Ascending aorta (tissue), 2 donors: ENCODE measurements at places on chromosomes 6 and 20.

- no peak for DNase-seq
Measured at GRCh38 chr6:80010288-80010687, 5.8 kb downstream of the TTK start.

DNA sequence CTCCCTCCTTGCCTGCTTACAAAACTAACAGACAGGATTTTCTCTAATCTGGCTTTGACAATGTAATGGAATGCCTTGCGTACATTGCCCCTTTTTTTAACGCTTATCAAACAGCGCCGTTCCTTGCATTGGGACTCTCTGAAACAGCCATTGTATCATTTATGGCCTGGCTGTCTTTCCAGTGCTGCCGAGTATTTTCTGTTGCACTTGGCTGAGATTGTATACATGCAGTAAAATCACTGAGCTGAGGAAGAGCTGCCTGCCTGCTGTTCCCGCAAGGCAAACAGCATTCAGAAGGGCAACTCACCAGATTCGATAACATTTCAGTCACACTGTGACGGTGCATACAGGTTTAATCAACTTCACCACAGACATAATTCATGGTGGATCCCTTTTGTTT is 106.0 kb downstream of the SH3BGRL2 start:
- no peak for DNase-seq

DNA sequence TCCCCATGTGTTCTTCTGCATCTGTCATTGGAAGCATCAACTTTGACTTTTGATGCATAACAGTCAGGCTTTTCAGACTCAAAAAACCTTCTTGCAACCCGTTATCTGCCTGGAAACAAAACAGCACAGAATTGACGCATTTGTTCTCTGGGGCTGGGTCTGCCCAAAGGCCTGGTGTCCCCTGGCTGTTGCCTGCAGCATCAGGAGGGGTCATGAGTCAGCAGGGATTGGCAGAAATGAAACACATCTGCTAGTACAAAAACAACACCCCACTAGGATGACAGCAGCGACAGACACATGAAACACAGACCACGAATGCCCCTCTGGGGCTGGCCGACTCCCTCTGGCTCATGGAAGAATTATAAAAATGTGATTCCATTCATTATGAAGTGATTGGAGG is 157.6 kb upstream of the INSM1 start:
- no peak for DNase-seq

- no peak for DNase-seq
Measured at GRCh38 chr6:78487401-78487800, 379.9 kb upstream of the IRAK1BP1 start.

GRCh38 chr6:159043251-159043650 is 1.5 kb downstream of the TAGAP start:
- no peak for DNase-seq

- DNase-seq: no peak
Measured at GRCh38 chr6:89963391-89963790, 69.1 kb downstream of the GJA10 start.

DNA sequence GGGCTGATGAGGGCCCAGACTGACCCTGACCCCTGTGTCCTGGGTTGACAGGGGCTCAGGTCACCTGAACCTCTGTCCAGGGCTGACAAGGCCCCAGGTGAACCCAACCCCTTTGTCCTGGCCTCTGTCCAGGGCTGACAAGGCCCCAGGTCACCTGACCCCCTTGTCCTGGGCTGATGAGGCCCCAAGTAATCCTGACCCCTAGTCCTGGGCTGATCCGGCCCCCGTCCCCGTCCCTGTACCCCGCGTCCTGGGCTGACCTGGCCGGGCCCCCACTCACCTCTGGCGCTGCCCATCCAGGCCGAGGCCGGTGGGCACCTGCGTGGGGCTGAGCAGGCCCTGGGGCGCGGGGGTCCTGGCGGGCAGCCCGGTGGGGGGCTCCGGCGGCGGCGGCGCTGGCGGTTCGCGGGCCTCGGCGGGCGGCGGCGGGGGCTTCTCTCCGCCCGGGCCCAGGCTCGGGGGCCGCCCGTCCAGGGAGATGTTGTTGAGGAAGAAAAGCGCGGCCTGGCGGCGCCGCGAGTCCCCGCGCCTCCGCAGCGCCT is 379 bp downstream of the CABLES2 start:
- DNase-seq: no peak

DNA sequence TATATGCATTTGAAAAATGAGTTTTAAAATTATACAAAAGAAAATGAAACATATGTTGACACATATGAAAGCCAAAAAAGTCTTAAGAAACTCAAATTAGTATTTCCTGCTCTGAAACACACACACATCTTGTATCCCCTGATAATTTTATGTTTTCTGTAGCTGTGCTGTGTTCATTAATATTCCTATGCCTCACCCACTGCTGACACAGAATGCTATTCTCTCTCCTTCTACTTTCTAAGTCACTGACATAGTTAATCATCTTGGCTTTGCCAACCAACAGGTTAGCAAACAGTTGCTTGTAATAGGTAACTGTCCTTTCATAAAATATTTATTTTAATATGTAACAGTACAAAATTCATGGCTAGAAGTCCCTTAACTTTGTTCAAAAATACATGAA is 140.7 kb downstream of the DST start:
- no peak for DNase-seq

DNA sequence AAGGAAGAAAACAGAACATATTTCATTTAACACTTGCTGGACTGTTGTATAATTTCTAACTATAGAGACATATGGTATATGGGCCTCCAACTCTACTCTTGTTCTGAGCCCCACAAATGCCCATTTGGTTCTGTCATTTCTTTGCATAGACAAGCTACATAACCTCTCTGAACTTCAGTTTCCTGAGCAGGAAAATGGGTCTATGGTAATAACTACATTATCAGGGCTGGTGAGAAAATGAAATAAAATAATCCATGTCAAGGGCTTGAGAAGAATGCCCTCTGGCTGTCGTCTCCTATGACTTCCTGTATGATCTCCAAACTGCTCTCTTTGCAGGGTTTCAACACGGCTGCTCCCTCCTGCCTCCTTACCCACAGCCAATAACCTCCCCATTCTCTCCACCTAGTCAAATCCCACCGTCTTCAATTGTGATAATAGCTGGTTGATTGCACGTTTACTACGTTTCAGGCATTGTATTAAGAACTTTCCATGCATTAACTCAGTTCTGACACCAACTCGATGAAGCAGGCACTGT is 12.0 kb downstream of the ZCCHC3 start:
- no peak for DNase-seq

DNA sequence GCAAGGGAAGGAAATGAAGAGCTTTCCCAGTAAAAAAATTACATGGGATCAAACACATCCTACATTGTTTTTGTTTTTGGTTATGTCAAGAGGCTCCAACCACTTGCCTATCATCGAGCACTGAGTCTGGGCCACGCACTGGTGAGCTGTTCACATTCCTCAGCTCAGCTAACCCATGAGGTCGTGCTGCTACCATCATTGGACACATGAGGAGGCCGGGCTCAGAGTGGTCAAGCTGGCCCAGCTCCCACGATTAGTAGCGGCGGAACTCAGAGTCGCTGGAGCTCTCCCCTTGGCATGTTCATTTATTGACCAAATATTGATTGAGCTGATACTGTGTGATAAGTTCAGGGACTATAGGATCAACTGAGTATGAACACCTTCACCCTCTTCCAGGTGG is 164.9 kb downstream of the CDH26 start:
- DNase-seq: no peak

DNA sequence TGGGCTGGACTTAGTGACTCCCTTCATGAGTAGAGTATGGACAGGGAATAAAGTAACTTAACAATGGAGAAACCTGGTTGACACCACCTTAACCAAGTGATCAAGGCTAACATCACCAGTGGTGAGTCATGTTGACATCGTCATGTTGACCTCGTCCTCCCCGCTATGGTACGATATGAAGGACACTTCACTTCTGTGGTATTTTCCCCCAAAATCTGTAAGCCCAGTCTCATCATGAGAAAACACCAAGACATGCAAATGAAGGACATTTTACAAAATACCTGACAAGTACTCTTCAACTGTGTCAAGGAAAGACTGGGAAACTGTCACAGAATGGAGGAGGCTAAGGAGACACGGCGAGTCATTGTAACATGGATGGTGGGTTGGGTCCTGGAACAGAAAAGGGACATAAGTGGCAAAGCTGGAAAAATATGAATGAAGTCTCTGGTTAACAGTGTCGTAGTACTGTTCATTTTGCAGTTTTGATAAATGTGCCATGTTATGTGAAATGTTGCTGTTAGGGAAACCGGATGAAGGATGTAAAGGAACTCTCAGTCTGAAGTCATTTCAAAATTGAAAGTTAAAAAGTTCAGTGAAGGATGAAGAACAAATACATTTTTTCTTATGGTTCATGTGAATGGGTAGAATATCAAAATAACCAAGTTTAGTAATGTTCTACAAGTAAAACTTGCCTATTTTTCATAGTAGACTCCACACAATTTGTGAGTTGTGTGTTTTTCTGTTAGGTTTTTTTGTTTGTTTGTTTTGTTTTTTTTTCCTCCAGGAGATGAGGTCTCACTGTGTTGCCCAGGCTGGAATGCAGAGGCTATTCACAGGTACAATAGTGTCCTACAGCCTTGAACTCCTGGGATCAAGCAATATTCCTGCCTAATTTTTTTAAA is 247.5 kb downstream of the TMEM242 start:
- no peak for DNase-seq

GRCh38 chr20:18754030-18754652 is 59.4 kb upstream of the SCP2D1 start:
- DNase-seq: no peak

DNA sequence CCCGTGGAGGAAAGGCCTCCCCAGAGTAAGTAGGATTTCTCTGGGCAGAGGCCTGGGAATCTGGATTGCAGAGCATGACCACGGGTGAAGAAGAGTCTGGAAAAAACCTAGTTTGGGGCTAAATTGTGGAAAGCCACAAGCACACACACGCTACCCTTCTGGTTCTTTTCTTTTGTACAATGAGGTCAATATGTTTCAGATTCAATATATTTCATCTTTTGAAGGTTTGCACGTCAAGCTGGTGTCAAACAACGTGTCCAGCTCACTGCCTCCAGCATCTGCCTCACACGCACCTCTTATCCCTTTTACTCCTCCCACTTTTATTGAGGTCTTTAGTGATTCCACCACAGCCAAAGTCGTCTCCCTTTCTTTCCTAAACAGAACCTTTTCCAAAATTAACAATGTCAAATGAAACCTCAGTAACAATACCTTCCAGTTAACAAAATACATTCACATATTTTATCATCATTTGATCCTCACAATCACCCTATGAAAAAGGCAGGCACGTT is 773 bp upstream of the EPB41L2 start:
- DNase-seq: no peak

DNA sequence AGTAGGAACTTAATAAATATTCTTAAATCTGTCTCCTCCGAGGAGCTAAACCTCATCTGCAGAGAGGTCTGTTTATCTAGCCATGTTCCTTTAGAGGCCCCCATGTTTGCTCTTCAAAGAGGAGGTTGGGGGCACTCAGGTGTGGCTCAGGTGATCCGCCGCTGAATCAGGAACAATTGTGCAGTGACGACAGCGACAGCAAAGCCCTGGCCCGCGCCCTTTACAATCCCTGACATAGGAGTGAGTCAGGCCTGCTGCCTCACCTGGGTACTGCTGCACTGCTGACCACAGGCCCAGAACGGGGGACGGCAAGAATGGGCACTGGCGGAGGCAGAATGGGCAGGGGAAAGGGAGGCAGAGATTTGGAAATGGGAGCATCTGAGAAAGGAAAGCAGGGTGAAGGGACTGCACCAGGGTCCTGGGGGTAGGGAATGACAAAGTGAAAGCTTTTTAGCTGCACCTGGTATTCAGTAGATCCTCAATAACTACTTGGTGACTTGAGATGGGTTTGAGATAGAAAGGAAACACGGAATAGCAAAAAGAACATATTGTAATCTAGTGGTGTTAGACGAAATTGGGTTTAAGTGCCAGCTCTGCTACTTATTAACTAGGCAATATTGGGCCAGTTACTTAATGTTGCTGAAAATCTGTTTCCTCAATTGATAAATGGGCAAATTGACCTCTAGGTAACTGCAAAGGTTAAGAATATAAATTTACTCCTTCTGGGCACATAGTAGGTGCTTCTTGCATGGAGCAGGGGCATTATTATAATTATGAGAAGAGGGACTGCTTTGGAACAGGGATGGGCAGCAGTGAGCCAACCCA is 5.4 kb upstream of the IER3 start:
- no peak for DNase-seq

- no peak for DNase-seq
Measured at GRCh38 chr6:11654876-11655275, 117.3 kb downstream of the TMEM170B start.

DNA sequence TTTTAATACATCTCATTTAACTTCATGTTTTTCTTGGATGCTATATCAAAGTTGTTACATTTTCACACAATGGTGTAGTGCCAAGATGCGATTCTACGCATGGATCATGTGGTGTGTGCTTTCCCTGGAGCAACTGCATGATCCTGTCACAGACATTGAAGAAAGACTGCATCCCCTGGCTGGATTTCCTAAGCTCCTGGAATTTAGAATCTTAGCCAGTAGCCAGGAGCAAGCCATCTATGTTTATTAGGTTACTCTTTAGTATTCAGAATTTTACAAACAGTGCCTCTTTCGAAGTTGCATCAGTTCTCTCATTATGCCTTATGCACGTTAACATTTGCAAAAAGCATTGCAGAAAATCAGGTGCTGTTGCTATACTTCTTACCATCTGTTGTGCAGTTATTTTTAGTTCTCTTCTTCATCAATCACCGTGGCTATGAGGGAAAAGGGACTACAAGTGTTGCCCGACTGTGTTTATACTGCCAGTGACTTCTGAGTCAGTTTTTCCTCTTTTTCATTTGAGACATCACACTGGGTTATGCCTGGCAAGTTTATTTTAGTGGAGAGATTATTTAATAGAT is 584.2 kb downstream of the BCKDHB start:
- DNase-seq: no peak

DNA sequence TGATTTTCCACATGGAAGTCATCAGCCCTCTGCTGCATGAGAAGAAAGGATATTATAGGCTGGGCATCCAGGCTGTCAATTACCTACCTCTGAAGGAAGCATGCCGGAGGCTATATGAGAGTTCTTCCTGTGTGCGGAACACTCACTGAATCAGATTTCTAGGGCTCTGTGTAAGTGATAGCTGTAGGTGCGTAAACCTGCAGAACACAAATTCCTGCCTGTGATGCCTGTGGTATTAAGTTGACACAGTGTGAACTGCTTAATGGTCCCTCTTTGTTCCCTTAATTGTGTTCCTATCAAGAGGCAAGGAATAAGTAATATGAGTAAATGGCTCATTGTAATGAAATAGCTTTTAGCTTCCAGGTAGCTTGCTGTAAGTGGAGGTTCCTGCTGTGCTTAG is 103.3 kb downstream of the ANKS1A start:
- no peak for DNase-seq

GRCh38 chr20:36268440-36269342 is 32.4 kb downstream of the AAR2 start:
- DNase-seq: no peak

DNA sequence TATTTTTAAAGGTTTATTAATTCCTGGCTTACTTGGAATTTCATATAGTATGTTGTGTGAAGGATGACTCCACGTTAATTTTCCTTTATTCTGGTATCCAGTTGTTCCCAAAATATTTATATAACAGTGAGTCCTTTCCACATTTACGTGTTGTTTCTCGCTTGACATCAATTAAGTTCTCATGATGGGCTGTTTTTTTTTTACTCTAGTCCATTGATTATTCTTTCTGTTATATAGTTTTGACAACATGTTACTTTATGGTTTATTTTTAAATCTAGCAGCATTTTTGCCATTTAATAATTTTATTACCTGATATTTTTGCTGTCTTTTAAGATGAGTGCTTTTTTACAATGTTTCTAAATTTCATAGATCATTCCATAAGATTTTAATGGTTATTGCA is 6.7 kb downstream of the TRIM40 start:
- DNase-seq: no peak
